Activated CD4-positive, alpha-beta T cell treated with anti-CD3 and anti-CD28 coated beads for 36 hours (primary cell): ENCODE measurements at places on chromosomes 6 and 20.

DNA sequence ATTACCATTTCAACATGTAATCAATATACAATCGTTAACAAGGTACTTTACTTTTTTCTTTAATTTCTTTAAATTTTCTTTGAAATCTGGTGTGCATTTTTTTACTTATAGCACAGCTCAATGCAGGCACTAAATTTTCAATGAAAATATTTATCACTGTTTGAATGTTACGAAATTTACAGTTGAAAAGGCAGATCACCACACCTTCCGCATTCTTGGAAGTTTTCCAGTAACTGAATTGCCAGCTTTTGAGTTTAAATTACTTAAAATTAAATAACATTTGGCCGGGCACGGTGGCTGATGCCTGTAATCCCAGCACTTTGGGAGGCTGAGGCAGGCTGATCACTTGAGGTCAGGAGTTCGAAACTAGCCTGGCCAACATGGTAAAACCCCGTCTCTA, 309.9 kb downstream of the BMP7 start:
- H3K4me3 ChIP-seq: no peak overlapping the region
- peaks cover 22% of the 10 kb centered on the region for H3K27me3 ChIP-seq
- no peaks in the 10 kb centered on the region for H3K4me1 ChIP-seq
- H3K27ac ChIP-seq: no peak overlapping the region

DNA sequence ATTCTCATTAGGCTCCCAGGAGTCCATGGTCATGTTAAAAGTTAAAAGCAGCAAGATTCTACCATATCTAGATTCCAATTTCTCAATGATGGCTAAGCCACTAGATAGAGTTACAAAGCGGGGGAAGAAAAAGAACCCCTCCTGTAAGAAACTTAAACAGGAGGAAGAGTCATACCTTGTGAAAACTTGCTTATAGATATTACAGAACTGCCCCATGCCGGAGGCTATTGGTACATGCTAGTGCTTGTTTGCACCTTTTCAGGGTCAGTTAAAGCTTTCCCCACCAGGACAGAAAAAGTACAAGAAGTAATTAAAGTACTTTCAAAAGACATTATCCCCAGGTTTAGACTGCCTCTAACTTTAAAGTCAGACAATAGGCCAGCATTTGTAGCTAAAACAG, 15.5 kb upstream of the GSTA3 start:
- no peak for DNase-seq
- peaks cover 2% of the 10 kb centered on the region for H3K4me1 ChIP-seq
- H3K27ac ChIP-seq: no peak overlapping the region
- H3K36me3 ChIP-seq: no peaks in the 10 kb centered on the region
- H3K27me3 ChIP-seq: peaks cover 5% of the 10 kb centered on the region

DNA sequence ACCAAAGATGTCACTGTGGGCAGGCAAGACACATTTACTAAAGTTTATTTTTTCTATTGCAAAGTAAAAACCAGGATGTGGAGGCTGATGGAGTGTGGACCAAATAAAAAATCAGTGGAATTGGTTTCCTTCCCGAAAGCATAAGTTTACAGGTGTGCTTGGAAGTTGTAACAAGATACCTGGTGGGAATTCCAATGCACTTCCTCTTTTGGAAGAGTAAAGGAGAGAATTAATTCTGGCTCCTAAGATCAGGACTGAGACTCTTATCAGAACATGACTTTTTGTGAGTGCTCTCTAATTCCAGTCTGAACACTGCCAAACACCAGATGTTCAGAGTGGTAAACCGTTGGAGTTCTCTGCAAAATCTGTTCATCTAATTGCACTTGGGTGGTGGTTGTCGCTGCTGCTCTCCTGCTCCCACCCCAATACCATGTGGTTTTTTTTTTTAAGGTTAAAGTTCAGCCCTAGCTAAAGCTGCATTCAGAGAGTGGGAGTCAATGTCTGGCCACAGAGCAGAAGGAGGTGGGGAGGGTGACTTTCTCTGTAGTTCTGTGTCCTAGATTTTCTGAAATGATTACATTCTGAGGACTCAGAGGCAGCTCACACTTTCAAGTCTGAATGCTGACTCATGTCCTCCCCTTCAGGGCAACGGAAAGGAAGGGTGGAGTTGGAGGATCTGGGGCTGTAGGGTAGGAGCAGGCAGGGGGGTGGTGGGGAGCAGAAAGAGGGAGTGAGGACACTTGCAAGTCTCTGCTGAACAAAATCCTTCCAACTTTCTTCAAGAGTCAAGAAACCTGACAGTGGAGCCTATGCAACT, 275.8 kb upstream of the PRDM1 start:
- no peak overlapping the region for H3K27ac ChIP-seq
- peaks cover 37% of the 10 kb centered on the region for H3K4me1 ChIP-seq
- H3K27me3 ChIP-seq: peaks cover 6% of the 10 kb centered on the region
- H3K36me3 ChIP-seq: no peaks in the 10 kb centered on the region
- no peak overlapping the region for H3K4me3 ChIP-seq
- peak; percentile 78 for DNase-seq

DNA sequence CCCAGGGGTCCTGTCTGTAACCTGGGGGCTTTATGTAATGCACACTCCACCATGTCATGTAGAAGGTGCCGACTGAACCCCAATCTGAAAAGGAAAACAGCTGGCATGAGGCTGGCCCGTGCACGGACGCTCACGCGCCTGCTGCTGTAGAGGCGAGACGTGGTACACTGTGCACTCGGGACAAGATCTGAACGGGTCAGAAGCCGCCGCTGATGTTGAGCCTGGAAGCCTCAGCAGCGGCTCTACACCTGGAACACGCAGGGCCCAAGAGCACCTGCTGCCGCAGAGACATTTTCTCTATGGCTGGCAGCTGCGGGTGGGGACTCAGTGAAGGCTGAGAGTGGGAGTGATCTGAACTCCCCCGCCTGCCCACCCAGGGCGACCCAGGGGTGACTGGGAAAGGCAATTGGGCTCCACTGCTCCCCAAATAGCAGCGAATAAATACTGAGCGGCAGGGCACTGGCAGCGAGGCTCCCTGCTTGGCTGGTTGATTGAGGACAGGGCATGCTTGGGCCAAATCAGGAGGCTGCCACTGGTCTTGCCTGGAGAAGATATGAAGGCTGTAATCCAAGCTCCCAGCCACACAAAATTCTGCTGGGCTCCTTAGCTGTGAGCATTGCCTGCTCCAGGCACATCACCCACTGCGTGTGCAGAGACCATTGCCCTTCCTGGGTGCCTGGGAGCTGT, 2.5 kb upstream of the OGFR start:
- no peaks in the 10 kb centered on the region for H3K27me3 ChIP-seq
- peaks cover 24% of the 10 kb centered on the region for H3K4me1 ChIP-seq
- no peak overlapping the region for H3K27ac ChIP-seq
- H3K4me3 ChIP-seq: no peak overlapping the region
- H3K36me3 ChIP-seq: peaks cover 26% of the 10 kb centered on the region
- no peak for DNase-seq

DNA sequence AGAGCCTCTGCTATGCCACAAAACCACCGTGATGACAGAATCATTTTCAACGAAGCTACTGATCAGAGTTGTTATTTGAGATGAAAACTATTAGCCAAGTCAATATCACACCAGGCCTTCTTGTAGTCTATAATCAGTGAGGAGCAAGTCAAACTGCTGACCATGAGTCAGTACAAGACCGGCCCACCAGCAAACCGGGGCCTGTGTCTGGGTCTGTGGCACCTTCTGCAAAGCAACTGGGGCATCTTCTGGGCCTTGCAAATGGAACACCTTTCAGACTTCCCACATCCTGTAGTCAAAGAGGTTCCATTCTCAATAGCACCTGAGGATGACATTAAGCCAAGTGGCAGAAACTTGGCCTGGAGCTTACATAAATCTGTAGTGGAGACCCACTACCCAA, 38.5 kb downstream of the CPXM1 start:
- H3K27me3 ChIP-seq: peaks cover 2% of the 10 kb centered on the region
- no peak for DNase-seq
- no peaks in the 10 kb centered on the region for H3K36me3 ChIP-seq
- H3K4me1 ChIP-seq: no peaks in the 10 kb centered on the region

GRCh38 chr6:157665180-157665579, 157.9 kb upstream of the SNX9 start:
- H3K27me3 ChIP-seq: peaks cover 5% of the 10 kb centered on the region
- H3K4me1 ChIP-seq: peaks cover 24% of the 10 kb centered on the region
- H3K27ac ChIP-seq: no peak overlapping the region
- H3K36me3 ChIP-seq: no peaks in the 10 kb centered on the region

DNA sequence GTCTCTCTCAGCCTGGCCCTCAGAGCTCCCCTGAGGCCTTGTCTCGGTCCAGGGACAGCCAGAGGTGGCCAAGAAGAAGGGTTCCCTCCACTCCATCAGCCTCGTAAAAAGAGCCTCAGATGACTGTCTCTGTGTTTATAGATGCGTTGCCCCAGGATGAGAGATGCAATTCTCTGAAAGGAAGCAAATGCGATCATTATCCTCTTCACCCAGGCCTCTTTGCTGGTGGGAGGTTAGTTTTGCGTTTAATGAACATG, 90.4 kb downstream of the YTHDF1 start:
- no peak overlapping the region for H3K27ac ChIP-seq
- H3K4me1 ChIP-seq: no peaks in the 10 kb centered on the region
- peaks cover 15% of the 10 kb centered on the region for H3K27me3 ChIP-seq

DNA sequence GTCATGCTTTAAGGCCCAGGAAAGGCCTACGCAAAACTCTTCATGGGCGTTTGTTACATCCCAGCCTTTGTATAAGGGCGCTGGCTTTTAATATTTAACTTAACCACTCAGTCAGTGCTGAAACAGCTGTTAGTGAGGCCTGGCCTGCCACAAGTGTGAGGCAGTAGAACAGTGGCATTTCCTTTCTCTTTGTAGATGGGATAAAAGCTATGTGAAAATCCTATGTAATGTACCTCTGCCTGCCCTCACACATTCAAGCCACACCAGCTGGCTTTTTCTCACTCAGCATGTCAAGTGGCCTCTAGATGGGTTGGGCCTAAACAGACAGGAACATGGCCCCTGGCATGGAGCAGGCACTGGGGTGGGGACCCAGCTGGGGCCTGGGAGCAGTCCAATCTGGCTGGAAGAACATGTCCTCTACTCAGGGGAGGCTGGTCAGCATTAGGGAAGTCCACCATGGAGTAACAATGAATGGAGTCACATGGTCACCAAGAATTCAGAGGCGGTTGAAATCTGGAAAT, 20.7 kb downstream of the CGA start:
- H3K4me1 ChIP-seq: no peaks in the 10 kb centered on the region
- H3K36me3 ChIP-seq: no peaks in the 10 kb centered on the region
- no peak overlapping the region for H3K4me3 ChIP-seq
- H3K27ac ChIP-seq: no peak overlapping the region
- DNase-seq: no peak

DNA sequence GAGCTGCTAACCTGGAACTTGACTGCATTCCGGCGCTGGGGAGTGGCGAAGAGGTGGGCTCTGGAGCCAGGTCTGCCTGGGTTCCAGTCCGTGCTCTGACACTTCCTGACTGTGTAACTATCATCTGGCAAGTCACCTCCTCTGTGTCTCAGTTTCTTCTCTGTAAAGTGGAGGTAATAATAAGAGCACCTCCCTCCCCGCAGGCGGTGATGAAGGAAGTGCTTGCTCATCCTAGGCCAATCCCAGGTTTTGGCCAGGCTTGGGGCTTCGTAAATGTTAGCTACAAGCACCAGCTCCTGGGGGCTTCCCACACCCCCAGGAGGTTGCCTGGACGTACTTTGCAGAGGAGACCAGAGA, 32.8 kb downstream of the SNAI1 start:
- no peak overlapping the region for H3K27ac ChIP-seq
- H3K4me1 ChIP-seq: peaks cover 2% of the 10 kb centered on the region
- DNase-seq: no peak
- H3K4me3 ChIP-seq: no peak overlapping the region
- no peaks in the 10 kb centered on the region for H3K27me3 ChIP-seq
- H3K36me3 ChIP-seq: no peaks in the 10 kb centered on the region

DNA sequence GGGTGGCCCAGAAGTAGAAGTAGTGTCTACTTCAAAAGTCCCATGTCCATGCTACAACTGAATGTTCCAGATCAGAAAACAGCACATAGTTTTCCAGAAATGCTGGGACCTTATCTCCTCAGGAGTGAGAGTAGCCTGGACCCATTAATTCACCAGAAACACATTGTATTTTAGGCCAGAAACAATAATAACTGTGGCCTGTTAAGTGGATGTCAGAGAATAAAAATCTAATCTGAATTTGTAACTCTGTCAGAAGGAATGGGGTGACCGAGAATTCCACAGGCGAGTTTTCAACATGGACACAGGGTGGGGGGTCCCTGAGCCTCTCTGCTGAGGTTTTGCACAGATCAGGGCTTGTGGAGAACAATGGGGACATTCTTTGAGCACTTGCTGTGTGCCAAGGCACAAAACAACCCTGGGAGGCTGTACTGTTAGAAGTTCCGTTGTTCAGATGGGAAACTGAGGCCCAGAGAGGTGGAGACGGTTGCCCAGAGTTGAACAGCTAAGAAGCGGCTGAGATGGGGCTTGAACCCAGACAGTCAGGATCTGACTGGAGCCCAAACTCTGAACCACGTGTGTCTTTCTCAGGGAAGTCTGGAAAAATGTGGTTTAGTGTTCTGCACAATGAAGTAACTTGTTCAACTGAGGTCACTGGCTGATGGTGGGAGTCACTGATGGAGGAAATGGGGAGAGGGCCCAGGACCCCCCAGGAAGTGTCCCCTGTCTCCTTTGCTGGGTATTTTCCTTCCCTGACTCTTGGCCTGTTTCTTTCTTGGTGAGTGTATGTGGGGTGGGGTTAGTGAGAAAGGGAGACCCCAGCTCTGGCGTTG, 44.2 kb downstream of the SNAI1 start:
- H3K4me3 ChIP-seq: no peak overlapping the region
- H3K27ac ChIP-seq: no peak overlapping the region
- no peaks in the 10 kb centered on the region for H3K36me3 ChIP-seq
- H3K4me1 ChIP-seq: no peaks in the 10 kb centered on the region
- no peaks in the 10 kb centered on the region for H3K27me3 ChIP-seq

- DNase-seq: no peak
- H3K27ac ChIP-seq: no peak overlapping the region
- no peaks in the 10 kb centered on the region for H3K27me3 ChIP-seq
- H3K36me3 ChIP-seq: no peaks in the 10 kb centered on the region
- no peaks in the 10 kb centered on the region for H3K4me1 ChIP-seq
- no peak overlapping the region for H3K4me3 ChIP-seq
Measured at GRCh38 chr6:75296811-75297779, 12.5 kb upstream of the TMEM30A start.

- H3K27ac ChIP-seq: no peak overlapping the region
- no peak overlapping the region for H3K4me3 ChIP-seq
- H3K4me1 ChIP-seq: peaks cover 53% of the 10 kb centered on the region
- DNase-seq: no peak
- H3K27me3 ChIP-seq: no peaks in the 10 kb centered on the region
Measured at GRCh38 chr6:135148889-135149288, 32.2 kb upstream of the MYB start.

DNA sequence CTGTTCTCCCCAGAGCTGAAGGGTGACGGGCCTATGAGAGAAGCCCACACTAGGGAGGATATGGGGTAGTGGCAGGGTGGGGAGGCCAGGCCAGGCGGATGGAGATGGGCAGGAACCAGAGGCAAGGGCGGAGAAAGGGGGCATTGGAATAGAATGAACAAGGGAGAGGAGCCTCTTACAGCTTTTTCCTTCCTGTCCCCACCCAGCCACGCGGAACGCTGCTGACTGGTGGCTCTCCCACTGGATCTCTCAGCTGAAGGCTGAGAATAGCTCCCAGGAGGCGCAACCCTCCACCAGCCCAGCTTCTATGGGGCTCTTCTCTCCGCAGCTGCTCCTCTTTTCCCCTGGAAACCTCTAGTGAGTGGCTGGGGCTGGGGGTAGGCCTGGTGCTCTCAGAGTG, 10.8 kb downstream of the DLK2 start:
- no peaks in the 10 kb centered on the region for H3K4me1 ChIP-seq
- H3K4me3 ChIP-seq: no peak overlapping the region
- H3K27me3 ChIP-seq: no peaks in the 10 kb centered on the region
- no peak overlapping the region for H3K27ac ChIP-seq
- peaks cover 14% of the 10 kb centered on the region for H3K36me3 ChIP-seq
- no peak for DNase-seq
